ENCODE measurements at places on chromosomes 6 and 20.

- DNase-seq, result no peak
Observed at GRCh38 chr6:2030682-2031244, 214.6 kb downstream of the GMDS start.

- no peak for DNase-seq
Observed at GRCh38 chr20:37430778-37431460, 85.0 kb downstream of the SRC start.

- DNase-seq, result no peak
Observed at GRCh38 chr6:170435766-170436165, 117.3 kb downstream of the PSMB1 start.

DNA sequence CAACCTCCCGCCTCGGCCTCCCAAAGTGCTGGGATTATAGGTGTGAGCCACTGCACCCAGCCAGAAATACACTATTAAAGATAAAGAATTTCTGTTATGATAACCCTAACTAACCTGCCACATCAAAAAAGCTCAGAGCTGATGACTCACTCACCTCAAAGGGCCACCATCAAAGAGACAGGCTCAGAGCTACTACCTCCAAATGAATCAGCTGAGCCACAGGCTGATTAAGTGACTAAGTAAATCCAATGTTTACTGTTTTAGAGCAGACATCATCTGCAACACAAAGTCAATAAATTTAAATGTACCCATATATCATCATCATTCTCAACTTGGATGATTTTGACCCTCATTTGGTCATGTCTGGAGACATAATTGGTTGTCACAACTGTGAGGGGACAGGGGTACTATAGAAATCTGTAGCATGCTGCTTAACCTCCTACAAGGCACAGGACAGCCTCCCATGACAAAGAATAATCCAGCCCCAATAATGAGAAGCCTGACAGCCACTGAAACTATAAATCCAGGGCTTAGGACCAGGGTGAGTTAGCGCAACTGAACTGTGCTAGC, 106.5 kb downstream of the ATP9A start:
- DNase-seq, result no peak

GRCh38 chr20:57329608-57330221, at the start of gene SPO11:
Gene SPO11, plus strand, starts transcription at chr20:57329803. Its CDS starts 65 bp downstream, at chr20:57329868.
- no peak for DNase-seq

DNA sequence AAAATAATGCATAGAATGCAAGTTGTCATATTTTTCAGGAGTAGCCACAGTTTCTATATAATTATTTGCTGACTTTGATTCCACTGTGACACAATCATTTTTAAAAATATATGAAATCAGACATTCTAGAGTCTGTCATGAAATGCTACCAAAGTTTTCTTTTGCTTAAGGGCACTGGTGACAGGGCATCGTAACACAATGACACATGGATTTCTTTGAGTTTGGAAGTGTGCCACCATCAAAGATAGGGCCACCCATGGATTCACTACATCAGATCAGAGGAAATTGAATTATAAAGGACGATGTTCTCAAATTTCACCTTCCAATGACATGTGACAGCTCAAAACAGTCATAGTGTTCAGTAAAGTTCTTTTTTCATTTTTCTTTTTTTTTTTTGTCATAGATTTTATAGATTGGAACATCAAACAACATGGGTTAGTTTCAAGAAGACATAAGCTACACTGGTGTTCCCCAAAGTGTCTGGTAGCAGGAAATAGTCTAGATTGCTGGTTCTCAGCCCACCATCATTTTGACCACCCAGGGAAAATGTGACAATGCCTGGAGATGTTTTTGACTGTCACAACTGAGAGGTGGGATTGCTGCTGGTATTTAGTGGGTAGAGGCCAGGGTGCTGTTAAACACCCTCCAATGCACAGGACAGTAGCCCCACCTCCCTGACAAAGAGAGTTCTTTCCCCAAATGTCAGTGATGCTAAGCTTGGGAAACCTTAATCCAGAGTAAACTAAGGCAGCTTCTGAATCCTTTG, 123.8 kb upstream of the DOK5 start:
- no peak for DNase-seq

DNA sequence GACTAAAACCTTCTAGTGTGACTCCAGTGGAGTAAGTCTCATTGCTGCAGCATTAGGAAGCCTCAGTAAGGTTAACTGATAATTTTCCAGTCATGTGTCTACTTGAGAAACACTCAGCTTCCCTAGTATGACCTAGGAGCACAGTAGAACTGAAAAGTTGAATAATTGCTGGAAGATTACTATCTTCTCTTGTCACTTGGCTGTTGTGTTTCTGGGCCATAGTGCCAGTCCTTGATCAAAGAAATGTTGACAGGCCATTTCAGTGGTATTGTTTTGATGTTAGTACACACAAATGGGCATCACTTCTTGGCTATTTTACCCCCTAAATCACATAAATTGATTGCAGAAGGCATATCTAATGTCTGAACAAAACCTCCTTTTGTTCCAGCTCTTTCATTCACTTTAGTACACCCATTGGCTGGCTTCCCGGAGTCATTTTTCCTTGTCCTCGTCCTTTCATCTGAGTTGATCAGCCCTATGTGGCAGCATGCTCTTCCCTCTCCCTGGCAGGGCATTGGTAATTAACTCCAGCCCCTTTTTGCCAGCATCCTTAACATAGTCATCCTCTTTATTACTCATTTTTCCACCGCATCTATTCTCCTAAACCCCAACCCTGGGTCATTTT, 6.0 kb downstream of the ENPP3 start:
- no peak for DNase-seq

GRCh38 chr6:71602385-71603007, 283.9 kb upstream of the RIMS1 start:
- DNase-seq, result no peak

DNA sequence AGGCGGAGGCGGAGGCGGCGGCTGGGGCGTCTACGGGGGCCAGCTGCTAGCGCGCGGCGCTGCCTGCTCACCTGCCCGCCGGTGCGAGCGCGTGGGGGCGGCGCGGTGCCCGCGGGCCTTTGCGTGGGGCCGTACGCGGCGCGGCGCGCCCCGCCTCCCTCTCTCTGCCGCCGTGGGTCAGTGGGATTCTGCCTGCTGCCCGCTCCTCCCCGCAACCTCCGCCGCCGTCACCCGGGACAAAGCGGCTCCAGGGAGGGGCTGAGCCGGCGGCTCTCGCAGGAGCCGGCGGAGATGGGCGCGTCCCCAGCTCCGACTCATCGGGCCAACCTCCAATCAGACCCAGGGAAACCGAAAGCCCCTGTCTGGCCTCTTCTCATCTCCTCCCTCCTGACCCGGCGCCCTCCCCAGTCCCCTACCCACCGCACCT, at the start of gene RCAN2:
Gene RCAN2, minus strand, starts transcription at position 249 of the 427 bp plus-strand sequence.
- peak; percentile 19 for DNase-seq

DNA sequence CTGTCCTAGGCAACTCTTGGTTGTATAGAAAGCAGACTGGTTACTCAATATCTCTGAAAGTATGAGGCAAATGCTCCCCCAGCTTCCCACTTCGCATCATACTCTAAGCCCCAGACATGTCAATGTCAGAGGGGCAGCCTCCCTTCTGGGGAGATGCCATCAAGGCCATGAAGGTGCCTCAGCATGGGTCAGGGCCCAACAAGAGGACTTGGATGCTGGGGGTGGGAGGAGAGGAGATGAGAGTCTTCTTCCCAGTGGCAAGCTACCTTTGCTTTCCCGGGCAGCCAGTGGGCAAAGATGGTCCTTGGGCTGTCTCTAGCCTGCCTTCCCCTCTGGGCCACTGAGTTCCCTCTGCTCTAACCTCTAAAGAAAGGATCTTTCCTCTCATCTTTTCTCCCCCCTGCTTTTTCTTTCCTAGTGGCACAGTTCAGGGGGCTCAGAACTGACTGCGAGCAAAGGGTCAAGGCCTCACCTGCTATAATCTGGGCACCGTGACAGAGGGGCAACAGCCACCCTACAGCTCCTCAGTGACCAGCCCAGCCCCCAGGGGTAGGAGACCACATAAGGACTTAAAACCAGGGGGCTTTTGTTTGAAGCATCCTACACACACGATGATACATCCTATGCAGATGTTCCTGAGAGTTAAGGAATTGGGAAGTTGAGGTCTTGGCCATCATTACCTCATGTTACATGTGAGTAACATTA, 26.2 kb downstream of the MOCS1 start:
- DNase-seq, result no peak

DNA sequence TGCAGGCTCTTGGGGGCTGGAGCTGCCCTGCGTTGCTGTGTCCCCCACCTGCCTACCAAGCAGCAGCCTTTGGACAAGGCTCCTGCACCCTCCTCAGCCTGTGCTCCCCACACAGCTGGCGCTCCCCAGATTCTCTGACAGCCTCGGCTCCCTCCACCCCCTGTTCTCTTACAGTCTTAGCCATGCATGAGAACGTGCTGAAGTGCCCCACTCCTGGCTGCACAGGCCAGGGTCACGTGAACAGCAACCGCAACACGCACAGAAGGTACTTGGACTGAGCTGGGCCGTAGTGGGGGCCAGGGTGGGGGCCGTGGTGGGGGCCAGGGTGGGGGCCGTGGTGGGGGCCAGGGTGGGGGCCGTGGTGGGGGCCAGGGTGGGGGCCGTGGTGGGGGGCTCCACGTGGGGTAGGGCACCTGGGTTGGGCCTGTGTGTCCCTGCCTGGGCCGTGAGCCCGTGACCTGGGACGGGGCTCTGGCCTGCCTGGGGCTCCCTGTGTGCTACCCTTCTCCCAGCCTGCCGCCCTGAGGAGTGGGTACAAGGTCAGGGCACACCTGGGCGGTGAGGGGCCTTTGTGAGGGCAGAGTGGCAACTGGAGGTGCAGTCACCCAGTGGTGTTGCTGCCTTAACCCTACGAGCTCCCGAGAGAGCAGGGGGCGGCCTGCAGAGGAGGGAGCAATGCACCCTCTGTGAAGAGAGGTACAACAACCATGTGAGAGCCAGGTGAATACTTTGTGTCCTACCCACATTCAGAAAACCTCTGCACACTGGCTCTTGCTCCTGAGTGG, 43.5 kb upstream of the PCMTD2 start:
- no peak for DNase-seq

- DNase-seq, result no peak
Observed at GRCh38 chr6:168161371-168161750, 82.3 kb upstream of the FRMD1 start.

DNA sequence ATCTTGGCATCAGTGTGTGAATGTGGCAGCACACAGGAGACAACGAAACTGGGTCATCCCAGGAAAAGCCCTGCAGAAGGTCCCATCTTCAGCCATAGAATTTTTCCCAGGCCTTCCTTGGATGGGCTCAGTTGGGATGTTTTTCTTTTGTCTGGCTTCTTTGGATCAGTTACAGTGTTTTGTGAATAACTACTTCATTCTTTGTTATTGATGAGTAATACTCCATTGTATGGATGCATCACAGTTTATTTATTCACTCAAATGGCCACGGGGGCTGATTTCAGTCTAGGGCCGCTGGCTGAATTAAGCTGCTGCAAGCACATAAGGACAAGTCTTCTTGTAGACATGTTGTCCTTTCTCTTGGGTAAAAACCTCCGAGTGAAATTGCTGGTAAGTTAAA, 81.3 kb upstream of the CD93 start:
- no peak for DNase-seq

GRCh38 chr20:11792568-11792953, 125.1 kb upstream of the BTBD3 start:
- DNase-seq, result no peak

DNA sequence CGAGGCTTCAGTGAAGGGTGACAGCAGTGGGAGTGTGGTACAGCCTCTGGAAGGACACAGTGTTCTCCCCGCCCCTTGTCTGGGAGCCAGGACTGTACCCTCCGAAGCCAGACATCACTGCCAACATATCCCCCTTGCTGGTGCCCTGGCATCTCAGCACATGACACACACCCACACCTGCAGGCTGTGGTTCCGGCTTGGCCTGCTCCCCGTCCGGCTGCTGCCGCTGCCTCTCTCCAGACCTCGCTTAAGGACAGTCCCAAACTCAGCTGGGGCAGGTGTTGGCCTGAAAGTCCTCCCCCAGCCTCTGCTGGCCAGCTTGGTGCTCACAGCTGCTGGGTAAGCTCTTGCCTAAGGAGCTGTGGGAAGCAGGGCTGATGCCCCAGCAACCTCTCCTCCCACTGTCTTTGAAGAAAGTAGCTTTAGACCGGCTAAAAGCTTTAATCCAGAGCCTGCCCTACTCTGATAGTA, 7.0 kb downstream of the EMILIN3 start:
- no peak for DNase-seq

DNA sequence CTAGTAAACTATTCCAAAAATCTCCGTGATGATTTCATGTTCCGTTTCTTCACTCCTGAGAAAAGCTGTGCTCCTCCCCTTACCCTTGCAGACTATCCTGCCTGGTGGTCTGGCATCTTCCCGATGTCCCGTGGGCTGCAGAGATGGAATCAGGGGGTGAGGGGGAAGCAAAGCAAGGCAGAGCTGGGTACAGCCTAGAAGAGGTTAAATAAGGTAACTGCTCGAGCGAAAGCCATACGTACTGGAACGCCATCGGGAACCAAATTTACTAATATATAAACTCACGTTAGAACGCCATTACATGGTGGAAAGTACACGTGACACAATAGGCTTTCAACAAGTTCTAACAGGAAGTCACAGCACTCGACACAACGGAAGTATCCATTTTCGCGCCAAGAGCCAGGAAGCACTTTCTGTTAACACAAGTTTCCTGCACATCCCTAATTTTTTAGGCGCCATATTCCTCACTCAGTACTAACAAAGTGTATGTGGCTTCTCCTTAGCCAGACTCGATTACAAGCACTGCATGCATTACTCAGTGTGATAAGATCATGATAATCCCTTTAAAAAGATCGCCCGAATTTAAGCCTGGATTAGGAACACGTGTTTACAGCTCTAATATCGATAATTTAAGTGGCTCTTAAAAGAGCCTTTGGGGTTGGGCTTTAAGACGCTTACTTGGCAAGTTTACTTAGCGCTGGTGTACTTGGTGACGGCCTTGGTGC, 101.6 kb upstream of the PRSS16 start:
- peak; percentile 92 for DNase-seq

DNA sequence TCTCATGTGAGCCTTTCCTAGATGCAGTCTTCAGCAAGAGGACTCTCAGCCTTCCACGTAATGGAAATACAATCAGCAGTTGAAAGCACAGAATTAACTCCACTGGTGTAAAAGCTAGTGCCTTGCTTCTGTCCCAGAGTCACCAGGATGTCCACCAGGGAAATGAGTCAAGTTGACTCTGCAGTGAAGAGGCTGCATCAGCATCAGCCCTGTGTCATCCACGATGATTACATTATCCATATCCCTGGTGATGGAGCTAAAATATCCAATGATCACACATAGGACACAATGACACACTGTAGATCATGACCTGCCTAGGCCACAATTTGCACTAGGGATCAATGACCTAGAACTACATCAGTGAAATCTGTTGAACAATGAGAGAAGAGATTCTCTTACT, 262.4 kb downstream of the ERMARD start:
- DNase-seq, result no peak

GRCh38 chr6:130161683-130162404, 60.9 kb downstream of the SAMD3 start:
- no peak for DNase-seq

GRCh38 chr6:146861716-146862115, 262.9 kb downstream of the ADGB start:
- DNase-seq, result no peak

DNA sequence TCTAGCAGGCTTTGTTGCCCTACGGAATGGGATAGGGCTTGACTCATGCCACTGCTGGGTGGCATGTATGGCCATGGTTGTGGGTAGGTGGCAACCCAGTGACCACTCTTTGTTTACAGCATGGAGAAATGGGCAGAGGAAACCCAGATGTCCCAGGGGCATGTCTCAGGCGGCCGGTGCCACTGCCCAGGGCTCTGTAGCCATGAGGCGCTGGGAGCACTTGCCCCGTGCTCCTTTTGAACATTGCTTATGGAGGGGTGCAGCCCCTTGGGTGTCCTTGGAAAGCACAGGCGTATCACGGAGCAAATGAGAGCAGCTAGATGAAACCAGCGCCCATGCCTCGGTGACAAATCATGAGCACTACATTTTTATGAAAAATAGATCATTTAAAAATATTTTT, 212.5 kb upstream of the ECI2 start:
- no peak for DNase-seq

- no peak for DNase-seq
Observed at GRCh38 chr6:129657483-129657882, 52.5 kb downstream of the ARHGAP18 start.
